ENCODE measurements at places on chromosomes 6 and 20. TPM values are rescaled to one million over a fixed set of nuclear protein-coding genes. Genes with fewer than 3 reads are reported as not detected.

Gene ITCH
- total RNA-seq: 54.8 TPM

Gene FBXO30
- total RNA-seq: 30.6 TPM

Gene PTPN1
- total RNA-seq: 10.9 TPM

Gene PRKN
- not detected for total RNA-seq

Gene LY6G6C
- total RNA-seq: not detected

Gene TUBB2B
- total RNA-seq: not detected

Gene MAP7
- not detected for total RNA-seq

Gene SNTA1
- total RNA-seq: 85.6 TPM

Gene OR2H2
- total RNA-seq: not detected

Gene BIRC7
- 23.3 TPM for total RNA-seq

Gene POLH
- total RNA-seq: 15.4 TPM

Gene PRPH2
- total RNA-seq: not detected

Gene OGFRL1
- 31.0 TPM for total RNA-seq

Gene STMND1
- not detected for total RNA-seq

Gene CTCFL
- total RNA-seq: not detected

Gene C6orf58
- total RNA-seq: not detected

Gene TSHZ2
- 0.11 TPM for total RNA-seq

Gene CCN6
- not detected for total RNA-seq

Gene UFL1
- total RNA-seq: 45.8 TPM

Gene ELOVL4
- not detected for total RNA-seq

Gene HLA-DQA1
- total RNA-seq: 216 TPM

Gene RNF182
- not detected for total RNA-seq

Gene MUC21
- not detected for total RNA-seq

Measured in Karpas-422 (cell line).